ENCODE measurements at places on chromosomes 6 and 20.

GRCh38 chr20:15091421-15092037 lies 754.1 kb upstream of the FLRT3 start:
- no peak for DNase-seq

- DNase-seq: no peak
These were observed 98.9 kb downstream of the RNGTT start for GRCh38 chr6:88864359-88865054.

GRCh38 chr6:73630401-73630800 lies 23.4 kb downstream of the SLC17A5 start:
- no peak for DNase-seq

DNA sequence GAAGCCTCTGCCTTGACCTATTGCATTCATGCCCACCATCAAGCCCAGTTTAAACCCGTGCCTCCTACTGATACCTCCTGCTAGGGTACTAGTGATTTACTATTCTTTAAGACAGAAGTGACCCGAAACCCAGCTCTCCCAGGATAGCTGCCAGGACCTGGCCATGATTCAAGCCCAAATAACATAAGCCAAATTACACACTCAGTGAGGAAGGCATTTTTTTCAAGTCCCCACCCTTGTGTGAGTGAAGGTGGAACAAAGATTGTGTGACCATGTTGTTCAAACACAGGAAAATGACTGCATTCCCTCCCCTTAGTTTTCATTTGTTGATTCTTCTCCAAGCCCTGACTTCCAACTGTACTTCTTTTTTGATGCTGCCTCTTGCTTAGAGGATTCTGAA lies 3.7 kb upstream of the KAT14 start:
- DNase-seq: no peak

DNA sequence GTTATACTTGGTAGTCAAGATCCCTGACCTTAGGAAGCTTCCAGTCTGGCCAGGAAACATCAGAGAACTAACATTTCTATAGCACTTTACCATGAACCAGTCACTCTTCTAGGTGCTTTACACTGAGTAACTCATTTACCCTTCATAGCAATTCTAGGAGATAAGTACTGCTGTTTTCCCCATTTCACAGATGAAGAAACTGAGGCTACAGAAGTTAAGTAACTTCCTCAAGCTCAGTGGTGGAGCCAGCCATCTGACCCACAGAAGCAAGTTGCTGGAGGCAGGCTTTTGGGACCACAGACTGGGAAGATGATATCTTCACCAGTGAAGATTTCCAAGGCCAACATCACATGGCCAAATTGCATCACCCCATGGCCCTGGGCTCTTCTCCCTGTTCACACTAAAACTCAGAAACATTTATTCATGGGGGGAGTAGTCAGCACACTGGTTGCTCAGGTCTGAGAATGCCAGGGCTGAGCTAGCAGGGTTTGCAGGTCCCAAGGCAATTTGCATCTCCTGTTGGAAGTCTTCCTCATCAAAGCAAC lies 70.3 kb downstream of the UNC5CL start:
- no peak for DNase-seq

- DNase-seq: no peak
These were observed 26.8 kb upstream of the DNAAF9 start for GRCh38 chr20:3434232-3434631.

- DNase-seq: no peak
These were observed 256.0 kb downstream of the LY86 start for GRCh38 chr6:6844530-6844929.

DNA sequence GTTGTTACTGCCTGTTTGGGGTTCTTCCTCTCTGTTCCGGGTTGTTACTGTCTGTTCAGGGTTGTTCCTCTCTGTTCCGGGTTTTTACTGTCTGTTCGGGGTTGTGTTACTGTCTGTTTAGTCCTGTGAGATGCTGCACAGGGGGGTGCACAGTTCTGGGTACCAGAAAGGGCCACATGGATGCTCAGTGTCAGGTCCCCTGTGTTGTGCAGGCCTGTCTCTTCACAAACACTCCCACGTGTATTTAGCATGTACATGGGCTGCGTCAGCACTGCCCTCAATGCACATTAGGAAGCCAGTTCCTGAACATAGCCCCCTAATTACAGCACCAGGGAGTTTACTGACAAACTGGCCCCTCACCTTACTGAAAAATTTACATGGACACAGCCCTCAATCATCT lies 118.5 kb downstream of the DLL1 start:
- DNase-seq: no peak

GRCh38 chr20:39799366-39799965 lies 837.3 kb downstream of the DHX35 start:
- DNase-seq: no peak

DNA sequence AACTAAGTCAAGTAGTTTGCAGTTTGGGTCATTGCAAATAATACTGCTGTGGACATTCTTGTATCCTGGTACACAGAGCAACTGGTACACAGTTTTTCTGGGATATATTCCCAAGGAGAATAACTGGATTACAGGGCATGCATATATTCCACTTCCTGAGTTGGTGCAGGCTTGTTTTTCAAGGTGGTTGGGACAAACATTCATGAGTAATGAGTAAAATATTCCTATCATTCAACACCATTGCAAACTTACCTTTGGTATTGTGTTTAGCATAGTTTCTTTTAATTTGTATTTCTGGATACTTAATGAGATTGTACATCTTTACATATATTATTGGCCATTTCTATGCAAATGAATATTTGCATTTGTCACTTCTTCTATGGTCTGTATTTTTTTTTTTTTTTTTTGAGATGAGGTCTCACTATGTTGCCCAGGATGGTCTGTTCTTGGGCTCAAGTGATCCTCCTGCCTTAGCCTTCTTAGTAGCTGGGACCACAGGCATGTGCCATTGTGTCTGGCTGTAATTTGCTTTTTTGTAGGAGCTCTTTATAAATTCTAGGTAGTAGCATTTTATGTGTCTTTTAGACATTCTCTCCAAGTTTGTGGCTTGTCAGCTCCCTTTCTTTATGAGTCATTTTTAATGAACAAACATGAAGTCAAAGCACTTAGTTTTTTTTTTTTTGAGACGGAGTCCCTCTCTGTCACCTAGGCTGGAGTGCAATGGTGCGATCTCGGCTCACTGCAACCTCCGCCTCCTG lies 158.7 kb downstream of the SOX4 start:
- no peak for DNase-seq

DNA sequence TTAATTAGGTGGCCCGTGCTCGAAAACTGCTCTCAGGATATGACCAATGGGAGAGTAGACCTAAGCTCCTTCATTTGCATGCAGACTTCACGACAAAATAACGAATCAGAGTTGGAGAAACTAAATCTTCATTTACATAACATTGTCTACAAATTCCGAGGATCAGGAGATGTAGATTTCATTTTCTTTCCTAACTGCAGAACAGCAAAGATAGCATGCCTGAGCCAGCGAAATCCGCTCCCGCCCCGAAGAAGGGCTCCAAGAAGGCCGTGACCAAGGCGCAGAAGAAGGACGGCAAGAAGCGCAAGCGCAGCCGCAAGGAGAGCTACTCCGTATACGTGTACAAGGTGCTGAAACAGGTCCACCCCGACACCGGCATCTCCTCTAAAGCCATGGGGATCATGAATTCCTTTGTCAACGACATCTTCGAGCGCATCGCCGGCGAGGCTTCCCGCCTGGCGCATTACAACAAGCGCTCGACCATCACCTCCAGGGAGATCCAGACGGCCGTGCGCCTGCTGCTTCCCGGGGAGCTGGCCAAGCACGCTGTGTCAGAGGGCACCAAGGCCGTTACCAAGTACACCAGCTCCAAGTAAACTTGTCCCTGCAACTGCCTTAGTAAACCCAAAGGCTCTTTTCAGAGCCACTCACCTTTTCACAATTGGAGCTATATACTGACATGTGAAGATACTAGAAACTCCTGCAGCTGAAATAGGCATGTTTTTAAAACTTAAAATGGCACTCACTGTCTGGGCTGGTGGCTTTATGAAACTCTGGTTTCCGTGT lies 96.5 kb downstream of the HFE start:
- DNase-seq: no peak

- peak; percentile 61 for DNase-seq
These were observed 29.7 kb downstream of the RREB1 start for GRCh38 chr6:7137335-7138045.

DNA sequence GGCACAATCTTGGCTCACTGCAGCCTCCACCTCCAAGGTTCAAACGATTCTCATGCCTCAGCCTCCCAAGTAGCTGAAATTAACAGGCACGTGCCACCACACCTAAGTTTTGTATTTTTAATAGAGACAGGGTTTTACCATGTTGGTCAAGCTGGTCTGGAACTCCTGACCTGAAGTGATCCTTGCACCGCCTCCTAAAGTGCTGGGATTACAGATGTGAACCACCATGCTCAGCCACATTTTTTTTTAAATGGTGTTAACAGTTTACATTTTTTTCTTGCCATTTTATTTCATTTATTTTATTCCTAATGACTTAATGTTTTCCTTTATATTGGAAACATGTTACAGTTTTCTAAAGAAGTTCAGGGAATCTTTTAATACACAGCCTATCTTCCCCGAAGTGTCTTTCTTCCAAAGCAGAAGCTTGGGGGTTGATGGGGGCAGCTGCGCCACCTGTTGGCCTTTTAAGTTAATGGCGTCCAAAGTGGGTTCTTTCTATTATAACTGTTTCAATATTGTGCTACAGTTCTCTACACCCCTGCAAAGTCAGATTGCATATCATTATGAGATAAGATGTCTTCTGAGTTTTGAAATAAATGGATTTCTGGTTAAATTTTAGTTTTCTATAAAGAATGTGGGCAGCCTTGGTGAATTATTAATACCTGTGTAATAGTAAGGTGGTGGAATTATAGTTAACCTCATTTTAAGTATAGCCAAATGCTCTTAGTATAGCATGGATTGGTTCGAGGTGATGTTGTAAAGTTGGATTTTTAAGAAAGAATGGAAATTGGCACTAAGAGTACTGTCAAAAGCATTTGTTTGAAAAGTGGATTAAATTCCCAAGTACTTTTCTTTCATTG lies 42.0 kb upstream of the PLCG1 start:
- peak; percentile 69 for DNase-seq

- no peak for DNase-seq
These were observed 478.4 kb upstream of the SOX4 start for GRCh38 chr6:21115111-21115510.

DNA sequence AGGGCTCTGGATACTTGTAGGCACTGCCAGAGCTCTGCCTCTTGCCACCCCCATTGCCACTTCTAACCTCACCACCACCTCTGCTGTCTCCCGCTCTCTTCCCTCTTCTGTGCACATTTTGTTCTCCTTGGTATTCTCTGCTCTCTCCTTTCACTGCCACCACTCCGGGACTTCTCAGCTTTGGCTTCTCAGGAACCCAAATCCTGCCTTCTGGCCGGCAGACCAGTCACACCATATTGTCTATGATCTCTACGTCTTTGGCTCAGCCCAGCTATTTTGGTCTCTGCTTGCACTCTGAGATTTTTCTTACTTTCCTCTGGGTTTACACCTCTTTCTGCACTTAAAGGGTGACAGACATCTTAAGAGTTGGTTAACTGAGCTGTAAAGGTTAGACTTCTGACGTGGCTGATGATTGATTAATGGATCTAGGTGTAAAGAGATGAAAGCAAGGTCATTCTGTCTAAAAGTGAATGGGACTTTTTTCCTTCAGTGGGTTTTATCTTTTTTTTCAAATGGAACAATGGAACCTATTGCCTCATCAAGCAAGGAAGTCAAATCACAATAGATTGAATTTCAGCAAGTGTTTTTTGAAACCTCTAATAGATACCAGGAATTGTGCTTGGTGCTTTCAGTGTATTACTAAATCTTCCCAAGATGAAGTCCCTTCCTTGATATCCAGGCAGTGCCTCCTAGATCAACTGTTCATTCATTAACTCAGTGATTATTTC lies 13.8 kb downstream of the MMP24 start:
- no peak for DNase-seq

- DNase-seq: no peak
These were observed 77.0 kb downstream of the YTHDF1 start for GRCh38 chr20:63138855-63139341.

GRCh38 chr20:63067721-63068560 lies 61.2 kb upstream of the BHLHE23 start:
- no peak for DNase-seq

- no peak for DNase-seq
These were observed 223.2 kb upstream of the ECI2 start for GRCh38 chr6:4358414-4359107.

GRCh38 chr6:47097092-47097945 lies 55.2 kb upstream of the ADGRF1 start:
- DNase-seq: peak; percentile 65

DNA sequence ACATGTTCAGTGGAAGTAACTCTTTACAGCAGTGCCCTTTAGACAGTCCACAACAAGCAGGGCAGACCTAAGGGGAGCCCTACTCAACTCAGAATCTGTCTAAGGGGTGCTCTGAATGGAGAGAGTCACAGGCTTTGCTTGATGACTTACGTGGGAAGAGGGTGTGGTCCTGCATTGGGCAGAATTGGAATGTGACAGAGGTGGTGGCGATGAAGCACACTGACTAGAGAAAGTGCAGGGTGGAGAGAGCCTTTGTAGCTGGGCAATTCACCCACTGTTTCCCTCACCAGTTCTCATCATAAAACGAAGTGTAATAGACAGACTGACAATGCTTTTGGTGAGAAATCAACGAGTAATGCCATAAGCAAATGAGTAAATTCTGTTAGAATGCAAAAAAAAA lies 11.2 kb downstream of the TP53INP2 start:
- no peak for DNase-seq

DNA sequence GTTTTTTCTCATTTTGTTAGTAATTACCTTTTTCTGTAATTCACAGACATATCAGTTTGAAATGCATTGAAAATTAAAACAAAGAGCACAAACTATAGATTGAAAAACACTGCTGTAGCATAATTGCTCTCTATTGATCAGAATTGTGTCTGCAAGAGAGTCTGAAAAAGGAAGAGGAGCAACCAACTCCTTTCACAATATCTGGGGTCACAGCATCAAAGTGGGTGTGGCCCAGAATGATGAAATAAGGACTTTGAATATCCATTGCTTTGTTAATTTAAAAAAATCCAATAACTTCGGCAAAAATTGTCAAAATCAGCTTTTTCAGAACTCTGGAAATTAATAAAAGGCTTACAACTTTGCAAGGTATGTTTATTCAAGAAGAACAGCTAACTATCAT lies 99.2 kb downstream of the MYLK4 start:
- DNase-seq: no peak

GRCh38 chr6:8108031-8108660 lies 5.8 kb upstream of the EEF1E1 start:
- peak; percentile 20 for DNase-seq

DNA sequence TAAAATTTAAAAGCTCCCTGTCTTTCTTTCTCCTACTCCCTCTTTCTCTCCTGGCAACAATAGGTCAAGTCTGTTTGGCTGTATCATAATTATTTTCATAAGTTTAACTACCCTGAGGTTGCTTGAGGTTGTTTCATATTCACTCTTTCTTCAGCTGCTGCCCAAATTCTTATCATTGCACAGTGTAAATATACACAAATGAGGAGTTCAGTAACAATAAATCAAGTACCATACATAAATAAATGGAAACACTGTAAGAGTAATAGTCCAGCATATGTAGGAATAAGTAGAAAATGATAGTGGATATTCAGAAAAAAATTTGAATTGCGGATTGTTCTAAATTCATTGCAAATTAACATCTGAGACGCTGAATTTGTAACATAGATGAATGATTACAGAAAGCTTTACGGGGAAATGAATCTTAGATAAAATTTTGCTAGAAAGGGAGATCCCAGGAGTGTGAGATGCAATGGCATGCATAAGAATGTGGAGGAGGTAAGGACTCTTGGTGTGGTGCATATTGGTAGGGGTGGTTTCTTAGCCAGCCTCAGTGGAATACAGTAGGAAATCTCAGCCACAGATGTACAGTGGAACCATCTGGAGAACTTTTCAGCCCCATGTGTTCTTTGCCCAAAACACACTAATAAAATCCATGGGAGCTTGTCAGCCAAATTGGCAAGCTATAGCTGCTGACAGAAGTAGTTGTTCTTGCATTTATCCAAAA lies 480.7 kb downstream of the HTR1B start:
- DNase-seq: no peak

GRCh38 chr20:32637311-32637710 lies 36.4 kb downstream of the C20orf203 start:
- DNase-seq: no peak

All from T47D (cell line).